ENCODE measurements at places on chromosomes 4 and X.
A peak's percentile ranks its signal among the peaks of the same experiment; 100 is the strongest.

- DNase-seq: no peak
Observed at GRCh38 chrX:142994988-142995387, 30.7 kb upstream of the SPANXN4 start.

DNA sequence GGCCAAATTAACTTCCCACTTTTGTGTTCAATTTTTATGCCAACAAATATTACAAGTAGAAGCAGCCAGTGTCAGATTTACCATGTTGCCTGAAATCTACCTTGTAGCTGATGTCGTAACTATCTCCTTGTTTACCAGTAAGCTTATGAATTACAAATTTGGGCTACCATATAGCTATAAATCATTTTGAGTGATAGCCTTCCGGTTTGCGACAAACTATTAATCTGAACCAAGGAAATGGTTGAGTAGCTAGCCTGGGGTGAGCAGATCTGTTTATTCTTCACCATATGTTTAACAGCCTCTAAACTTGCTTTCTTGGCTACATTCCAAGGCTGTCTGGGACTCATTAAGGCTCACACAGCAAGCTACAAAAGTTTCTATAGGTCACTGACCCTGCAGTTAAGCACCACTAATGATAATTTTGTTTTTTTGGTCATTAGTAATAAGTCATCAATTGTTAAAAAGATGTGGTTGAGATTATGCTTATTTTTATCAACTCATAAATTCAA is 218.7 kb upstream of the SPOCK3 start:
- DNase-seq: no peak

GRCh38 chr4:123304151-123304964 is 92.2 kb upstream of the SPRY1 start:
- DNase-seq: no peak

DNA sequence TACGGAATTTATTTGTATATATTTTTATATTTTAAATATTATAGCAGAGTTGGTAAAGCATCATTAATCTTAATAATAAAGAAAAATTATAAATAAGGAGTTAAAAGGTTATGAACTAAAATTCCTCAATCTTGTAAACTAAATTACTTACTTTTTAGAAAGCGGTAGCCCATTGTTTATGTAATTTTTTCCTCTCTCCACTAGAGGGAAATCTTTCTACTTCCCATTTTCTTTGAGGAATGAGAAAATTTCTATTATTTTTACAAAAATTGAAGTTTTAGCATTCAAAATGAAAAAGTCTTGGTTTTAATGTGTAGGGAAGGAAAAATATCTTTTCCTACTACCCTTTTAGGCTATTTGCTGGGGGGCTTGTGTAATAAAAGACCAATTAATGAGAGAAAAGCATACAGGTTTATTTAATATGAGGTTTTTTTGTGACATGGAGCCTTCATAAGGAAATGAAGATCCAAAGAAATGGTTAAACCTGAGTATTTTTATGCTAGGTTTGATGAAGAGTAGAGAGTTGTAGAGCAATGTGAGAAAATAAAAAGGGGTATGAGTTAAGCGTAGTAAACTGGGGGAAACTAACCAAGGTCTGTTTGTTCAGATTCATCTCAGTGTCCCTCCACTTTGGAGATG is 68.7 kb upstream of the ADAD1 start:
- no peak for DNase-seq

DNA sequence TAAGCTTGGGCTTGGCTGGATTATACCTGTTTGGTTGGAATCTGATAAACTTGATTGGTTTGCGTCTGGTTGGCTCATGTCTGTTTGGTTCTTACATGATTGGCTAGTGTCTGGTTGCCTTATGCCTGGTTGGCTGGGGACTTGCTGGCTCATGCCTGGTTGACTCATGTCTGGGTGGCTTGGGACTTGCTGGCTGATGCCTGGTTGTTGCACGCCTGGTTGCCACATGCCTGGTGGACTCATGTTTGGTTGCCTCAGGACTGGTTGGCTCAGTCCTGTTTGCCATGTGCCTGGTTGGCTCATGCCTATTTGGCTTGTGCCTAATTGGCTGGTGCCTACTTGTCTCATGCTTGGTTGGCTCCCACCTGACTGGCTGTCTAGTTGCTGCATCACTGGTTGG is 104.5 kb downstream of the APOOL start:
- no peak for DNase-seq

DNA sequence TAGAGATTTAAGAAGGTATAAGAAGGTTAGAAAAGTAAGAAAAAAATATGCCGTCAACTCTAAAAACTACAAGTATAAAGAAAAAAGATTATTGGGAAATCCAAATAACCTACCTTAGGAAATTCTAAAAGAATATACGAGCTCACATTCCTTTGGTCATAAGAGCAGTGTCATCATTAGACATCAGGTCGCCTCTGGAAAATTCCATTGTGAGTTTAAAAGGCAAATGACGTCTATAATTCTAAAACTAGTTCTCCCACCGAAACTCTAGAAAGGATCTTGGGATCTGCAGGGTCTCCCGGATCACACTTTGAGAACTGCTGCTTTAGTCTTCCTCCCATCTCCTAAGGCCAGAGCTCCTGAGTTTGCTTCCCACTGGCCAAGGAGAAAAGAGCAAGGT is 518 bp upstream of the SAT1 start:
- no peak for DNase-seq

DNA sequence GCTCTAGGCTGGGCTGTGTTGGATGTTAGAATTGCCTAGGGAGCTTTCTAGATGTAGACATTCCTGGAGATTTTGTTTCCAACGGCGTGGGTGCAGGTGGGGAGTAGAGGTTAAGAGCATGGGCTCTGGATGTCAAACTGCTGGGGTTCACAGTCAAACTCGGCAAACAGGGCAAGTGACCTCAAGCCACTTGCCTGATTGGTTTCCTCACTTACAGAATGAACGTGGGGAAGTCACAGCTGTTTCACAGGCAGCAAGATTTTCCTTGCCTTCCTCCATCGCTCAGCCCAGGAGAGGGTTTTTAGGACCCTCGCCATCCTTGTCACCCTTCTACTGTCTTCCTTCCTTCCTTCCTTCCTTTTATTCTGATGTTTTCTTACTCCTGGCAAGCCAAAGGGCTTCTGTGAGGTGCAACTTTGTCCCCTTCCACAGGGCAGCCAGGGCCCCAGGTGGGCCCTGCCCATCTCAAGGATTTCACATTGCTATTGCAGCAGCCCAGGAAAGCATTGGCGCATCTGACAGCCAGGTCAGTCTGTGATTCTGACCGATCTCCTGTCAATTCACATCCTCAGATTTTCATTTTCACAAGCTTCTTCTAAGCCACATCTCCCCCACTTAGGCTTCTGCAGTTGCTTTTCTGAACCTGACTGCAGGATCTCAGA is 7.0 kb downstream of the RTL5 start:
- DNase-seq: no peak

- no peak for DNase-seq
Observed at GRCh38 chr4:169439244-169439643, 168.5 kb upstream of the SH3RF1 start.

GRCh38 chr4:7897811-7898210 is 41.9 kb downstream of the AFAP1 start:
- DNase-seq: no peak

DNA sequence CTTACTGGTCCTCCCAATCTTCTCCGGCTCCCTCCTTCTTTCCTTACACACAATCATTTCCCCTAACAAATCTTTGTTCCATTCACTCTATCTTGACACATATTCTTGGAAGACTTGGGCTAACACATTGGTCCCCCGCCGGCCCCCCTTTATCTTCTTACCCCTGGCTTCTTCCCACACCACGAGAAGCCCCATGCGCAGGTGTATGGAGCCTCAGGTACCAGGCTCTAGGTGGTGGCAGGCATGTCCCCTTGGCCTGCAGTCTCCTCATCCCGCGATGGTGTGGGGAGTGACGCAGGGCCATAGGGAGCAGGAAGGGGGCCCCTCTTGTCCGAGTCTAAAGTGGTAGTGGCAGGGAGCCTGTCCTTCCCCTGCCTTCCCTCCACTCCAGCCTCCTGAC is 49.9 kb downstream of the DIPK2B start:
- DNase-seq: no peak

DNA sequence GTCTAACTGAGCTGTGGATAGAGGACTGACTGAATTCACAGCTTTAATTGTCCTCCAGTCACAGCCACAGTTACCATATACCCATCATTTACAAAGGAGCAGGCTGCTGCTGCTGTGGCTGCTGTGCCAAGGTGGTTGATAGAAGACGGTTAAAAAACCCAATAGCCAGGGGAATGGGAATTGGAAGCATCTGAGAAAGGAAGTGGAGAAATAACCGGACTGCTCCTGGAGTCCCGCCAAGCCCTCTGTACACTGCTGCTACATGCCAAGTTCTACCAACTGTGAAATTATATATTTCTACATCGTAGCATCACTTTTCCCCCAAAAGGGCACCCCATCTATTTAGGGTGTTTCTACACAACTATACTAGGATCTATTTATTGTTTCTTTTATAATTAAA is 279.7 kb upstream of the ARX start:
- DNase-seq: no peak

DNA sequence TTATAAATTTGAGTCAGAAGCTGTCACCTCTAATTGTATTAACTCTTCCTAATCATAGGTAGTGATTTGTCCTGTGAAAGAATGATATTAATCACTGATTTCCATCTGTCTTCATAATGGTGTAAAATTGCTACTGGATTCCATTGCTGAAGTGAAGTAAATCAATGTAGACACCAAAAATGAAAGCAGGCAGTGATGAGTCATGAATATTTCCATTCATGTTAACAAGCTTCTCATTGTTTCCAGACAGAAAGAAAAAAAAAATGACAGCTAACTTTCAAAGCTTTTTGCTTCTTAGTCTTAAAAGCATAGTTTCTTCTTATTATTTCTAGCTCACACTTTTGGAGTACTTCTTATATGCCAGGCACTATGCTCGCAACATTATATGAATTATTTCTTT is 21.5 kb downstream of the FAM114A1 start:
- no peak for DNase-seq

GRCh38 chr4:185357211-185357610 is 38.5 kb downstream of the LRP2BP start:
- no peak for DNase-seq

GRCh38 chrX:118181030-118181429 is 64.4 kb upstream of the KLHL13 start:
- DNase-seq: no peak

- DNase-seq: no peak
Observed at GRCh38 chr4:10144479-10144878, 27.9 kb upstream of the WDR1 start.

DNA sequence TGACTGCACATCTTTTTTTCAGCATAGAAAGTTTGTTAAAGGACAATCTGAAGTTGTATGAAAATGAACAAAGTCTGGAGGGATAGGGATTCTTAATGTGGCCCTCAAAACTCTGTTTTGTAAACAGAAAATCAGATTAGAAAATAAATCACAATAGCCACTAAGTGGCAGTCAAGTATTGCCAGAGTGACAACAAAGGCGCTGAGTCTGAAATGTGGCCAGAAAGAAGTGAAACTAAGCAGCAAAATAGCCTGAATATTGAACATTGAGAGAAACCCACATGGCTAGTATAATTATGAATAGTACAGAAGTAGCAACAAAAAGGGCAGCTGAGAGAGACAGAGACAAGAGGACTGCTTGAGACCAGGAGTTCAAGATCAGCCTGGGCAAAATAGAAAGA is 81.1 kb upstream of the CT45A1 start:
- DNase-seq: no peak

DNA sequence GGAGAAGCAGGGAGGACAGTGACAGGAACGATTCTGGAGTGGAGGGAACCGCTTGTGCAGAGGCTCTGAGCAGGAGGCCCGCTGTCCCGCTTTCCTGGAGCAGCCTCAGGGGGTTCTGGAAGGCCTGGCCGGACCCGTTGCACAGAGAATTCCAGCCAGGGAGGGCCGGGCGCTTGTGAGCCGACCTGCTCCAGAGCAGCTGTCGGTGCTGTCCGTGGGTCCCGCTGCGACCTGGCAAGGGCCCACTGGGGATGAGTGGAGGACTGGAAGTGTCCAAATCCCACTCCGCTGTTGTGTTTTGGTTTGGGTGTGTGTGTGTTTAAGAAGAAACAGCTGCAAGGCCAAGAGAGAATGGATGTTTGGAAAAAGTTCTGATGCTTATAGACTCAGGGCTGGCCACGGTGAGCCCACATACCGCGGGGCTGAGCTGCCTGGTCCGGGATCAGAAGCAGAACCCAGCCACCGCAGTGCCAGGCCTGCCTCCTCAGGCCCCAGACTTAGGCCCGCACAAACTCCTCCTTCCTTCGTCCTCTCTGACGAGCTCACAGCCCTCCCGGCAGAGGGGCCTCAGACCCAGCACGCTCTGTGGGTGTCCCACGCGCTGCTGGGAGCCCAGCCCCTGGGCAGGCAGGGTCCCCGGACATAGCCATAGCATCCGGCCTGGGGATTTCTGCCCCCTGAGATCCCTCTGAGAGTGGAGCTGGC is 73.9 kb downstream of the HTRA3 start:
- peak; percentile 85 for DNase-seq

- DNase-seq: no peak
Observed at GRCh38 chr4:140904904-140905303, 148.7 kb upstream of the TBC1D9 start.

GRCh38 chr4:26130173-26130572 is 190.6 kb upstream of the RBPJ start:
- no peak for DNase-seq

DNA sequence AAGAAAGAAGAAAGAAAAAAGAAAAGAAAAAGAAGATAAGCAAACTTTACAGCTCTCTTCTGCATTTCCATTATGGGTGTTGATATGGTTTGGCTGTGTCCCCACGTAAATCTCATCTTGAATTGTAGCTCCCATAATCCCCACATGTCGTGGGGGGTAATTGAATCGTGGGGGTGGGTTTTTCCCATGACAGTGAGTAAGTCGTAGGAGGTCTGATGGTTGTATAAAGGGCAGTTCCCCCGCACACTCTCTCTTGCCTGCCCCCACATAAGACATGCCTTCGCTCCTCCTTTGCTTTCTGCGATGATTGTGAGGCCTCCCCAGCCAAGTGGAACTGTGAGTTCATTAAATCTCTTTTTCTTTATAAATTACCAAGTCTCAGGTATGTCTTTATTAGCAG is 7.3 kb upstream of the RAB9A start:
- no peak for DNase-seq

DNA sequence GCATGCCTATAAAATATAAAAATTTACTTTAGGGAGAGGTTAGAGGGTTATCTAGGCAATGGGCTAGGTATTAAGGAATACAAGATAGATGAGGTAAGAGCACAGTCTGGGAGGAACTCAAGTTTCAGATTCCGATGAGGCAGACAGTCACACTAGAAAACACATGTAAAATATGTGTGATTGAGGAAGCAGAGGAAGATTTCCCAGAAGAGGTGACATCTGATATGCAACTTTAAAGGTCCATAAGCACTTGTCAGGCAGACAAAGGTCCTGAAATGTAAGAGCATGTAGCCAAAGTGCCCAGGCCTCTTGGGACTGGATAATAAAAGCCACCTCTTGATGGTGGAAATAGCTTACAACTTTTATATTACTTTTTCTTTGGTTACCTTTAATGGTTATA is 81.1 kb upstream of the AADAT start:
- DNase-seq: no peak

DNA sequence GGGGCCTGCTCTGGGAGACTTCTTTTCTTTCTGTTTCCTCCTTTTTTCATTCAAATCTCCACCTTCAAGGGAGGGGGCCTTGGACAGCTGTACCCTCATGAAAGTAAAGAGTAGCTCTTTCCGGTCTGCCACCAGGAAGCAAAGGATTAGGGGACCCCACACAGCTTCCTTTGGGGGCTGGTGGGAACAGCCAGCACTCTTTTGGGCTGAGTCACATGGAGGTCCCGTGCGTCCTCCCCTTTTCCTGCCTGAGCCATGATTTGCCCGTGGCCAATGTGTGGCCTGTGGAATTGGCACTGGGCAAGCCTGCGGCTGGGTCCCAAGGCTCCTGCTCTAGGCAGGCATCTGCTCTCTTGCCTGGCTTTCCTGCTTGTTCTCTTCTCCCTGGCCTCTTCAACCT is 65.5 kb downstream of the FHDC1 start:
- no peak for DNase-seq

- DNase-seq: no peak
Observed at GRCh38 chrX:154918060-154918483, 31.9 kb downstream of the F8A1 start.

All from vagina (tissue), 2 donors.